ENCODE measurements at places on chromosomes 16 and 17.

DNA sequence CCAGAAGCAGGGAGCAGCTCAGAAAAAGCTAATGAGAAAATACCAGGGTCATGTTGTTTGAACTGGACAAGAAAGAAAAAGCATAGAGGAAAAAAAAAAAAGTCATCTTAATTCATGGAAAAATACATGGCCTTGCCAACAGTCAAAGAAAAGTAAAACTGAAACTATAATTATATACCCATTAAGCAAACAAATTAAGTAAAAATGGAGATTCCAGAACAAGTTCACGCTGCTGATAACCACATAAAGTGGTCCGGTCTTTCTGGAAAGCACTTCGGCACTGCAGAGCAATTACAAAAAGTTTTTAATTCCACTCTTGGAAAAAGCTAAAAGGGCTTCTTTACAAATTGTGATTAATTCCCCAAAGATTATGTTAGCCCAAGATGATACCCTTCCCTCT, 12.4 kb upstream of the P2RX5 start:
- no peak for DNase-seq

DNA sequence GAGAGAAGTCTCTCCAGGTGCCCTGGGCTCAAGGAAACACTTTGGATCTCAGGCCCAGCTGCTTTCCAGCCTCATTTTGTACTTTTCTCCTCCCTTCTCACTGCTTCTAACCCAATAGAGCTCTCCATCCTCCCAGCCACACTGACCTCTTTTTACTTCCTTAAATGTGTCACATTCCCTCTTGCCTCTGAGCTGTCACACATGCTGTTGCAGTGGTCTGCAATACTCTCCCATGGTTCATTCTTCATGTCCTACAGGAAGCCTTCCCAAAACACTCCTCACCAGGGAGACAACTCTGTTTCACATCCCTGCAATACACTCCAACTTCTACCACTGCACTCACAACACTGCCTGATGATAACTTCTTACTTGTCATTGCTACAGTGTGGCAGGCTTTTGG, 242.1 kb upstream of the DYNLRB2 start:
- no peak for DNase-seq

DNA sequence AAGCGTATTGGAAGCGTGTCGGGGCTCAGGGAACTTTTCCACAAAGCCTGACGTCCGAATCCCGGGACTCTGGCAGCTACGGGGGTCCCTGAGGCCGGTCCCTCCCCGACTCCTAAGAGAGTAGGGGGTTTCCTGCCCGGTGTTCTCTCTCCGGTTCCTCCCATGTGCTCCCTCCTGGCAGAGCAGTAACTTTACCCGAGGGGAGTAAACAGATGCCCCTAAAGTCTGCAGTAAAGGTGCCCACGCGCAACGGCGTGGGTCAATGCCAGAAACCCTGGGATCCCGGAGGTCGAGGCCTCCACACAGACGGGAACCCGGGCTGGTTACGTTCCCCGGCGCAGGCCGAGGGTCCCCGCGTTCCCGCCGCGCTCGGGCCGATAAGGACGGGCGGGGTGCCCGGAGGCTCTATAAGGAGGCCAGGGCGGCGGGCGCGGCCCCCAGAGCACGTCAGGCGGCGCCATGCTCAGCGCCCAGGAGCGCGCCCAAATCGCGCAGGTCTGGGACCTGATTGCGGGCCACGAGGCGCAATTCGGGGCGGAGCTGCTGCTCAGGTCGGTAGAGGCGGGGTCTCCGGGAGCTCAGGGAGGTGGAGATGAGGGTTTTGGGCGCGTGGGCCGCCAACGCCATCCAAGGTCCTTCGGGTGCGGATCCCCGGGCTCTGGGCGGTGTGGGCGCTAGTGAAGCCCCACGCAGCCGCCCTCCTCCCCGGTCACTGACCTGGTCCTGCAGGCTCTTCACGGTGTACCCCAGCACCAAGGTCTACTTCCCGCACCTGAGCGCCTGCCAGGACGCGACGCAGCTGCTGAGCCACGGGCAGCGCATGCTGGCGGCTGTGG, at the start of gene HBM:
Gene HBM (plus strand): TSS at position 440 of the 836 bp plus-strand sequence. CDS start 20 bp downstream, at position 460.
- no peak for DNase-seq

DNA sequence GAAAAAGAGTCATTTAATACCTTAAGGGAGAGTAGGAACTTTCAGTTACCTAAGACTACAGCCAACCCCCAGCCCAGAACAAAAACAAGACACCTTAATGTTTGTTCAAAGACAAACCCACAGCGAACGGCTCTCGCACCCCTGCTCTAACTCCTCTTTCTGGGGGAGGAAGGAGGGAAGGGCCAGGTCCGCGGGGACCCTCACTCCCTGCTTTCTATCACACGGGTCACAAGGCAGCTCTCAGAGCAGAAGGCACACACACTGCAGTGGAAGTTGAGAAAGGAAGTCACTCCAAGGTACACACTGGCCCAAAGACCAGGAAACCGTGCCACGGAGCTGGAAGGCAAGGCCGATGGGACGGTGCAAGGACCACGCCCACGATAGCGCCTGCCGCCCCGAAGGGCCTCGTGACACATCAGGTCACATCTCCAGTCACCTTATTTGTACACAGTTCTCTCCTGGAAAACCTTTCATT, 10.0 kb downstream of the LITAFD start:
- DNase-seq, result no peak
